ENCODE measurements at places on chromosomes 7 and 10. TPM values are rescaled to one million over a fixed set of nuclear protein-coding genes. Genes with fewer than 3 reads are reported as not detected.
A peak's percentile ranks its signal among the peaks of the same experiment; 100 is the strongest.

Gene PON1
- not detected for total RNA-seq

DNA sequence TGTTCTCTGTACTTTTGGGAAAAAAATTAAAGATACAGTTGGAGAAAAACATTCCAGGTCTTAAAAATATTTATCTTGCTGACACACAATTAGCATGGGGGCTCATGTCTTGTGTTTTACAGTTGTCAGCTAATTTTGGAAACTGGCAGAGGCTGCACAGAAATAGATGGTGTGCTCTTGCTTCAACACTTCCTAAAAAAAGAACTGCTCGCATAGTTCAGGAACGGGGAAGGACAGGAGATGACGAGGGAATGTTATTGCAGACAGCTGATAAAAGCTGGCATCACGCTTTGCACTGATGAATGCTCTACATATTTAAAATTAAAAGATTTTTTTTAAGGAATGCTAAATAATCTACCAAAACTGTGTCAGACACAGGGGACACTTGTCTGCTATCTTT lies 103.5 kb upstream of the CELF2 start:
- DNase-seq = no peak

Gene LRRTM3
- total RNA-seq = not detected

DNA sequence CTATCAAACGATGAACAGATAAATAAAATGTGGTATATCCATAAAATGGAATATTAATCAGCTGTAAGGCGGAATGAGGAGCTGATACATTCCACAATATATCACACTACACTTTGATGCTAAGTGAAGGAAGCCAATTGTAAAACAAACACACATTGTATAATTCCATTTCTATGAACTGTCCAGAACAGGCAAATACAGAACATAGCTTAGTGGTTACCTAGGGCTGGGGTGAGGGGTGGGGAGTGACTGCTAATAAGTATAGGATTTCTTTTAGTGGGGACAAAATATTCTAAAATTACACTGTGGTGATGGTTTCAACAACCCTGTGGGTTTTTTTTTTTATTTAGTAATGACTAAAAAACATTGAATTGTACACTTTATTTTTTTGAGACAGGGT lies 82.1 kb upstream of the SLC26A5 start:
- no peak for DNase-seq

Gene DGKI
- total RNA-seq = 1.4 TPM

DNA sequence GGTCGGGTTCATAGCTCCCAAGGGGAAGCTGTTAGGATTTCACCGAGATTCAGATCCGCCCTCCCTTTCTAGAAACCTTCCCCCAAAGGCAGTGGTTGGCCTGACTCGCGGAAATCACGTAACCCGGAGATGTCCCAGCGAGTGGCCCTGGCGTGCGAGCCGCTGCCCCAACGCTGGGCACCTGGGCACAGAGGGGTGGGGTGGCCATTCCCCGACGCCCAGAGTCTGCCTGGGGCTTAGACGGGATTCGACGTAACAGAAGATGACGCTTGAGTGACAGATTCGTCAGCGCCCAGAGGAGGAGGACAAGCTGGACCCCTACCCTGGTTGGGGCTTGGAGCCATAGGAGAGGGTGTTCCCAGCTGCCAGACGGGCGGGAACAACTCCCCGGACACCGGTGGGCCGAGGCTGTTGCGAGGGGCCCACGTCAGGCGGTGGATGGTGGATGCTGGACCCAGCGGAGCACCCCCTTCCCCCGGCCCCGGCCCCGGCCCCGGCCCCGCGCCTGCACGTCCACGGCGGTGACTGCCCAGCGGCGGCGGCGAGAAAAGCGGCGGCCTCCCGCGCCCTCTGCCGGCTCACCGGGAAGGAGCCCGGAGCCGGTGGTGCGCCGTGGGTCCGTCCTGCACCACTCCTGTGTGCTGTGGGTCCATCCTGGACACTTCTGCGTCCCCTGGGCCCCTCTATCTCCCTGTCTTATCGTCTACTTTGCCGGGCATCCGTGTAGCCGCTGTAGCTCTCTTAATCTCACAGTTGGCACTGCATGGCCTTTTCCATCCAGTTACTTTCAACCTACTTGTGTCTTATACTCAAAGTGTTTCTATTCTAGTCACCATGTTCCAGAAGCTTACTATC lies 35.4 kb upstream of the KNDC1 start:
- DNase-seq = peak; percentile 58

Gene HHEX
- 2.6 TPM for total RNA-seq

Gene PRSS37
- total RNA-seq = not detected

DNA sequence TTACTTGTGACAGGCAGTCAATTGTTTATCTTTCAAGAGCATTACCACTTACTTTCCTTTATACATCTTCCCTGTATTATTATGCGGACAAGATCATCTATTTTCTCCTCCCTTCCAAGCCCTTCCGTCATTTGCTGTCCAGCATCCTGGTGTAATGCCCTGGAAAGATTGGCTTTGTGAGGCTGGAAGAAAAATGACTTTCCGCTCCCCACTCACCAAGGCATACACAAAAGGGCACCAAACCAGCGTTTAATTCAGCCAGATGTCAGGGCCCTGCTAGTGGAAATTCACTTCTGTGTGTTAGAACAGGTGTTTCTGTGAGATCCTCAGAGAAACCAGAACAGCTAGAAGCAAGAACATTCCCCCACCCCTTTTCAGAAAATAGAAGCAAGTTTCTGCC lies 128.1 kb upstream of the NANOS1 start:
- no peak for DNase-seq

DNA sequence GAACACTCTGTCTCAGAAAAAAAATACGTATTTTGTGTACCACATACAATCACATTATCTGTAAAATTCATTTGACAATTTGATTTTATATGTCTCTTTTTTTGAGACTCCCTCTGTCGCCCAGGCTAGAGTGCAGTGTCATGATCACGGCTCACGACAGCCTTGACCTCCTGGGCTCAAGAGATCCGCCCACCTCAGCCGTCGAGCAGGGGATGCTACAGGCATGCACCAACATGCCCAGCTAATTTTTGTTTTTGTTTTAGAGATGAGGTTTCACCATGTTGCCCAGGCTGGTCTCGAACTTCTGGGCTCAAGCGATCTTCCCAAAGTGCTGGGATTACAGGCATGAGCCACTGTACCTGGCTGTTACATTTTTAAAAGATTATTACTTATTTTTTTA lies 11.6 kb upstream of the BAZ1B start:
- no peak for DNase-seq

DNA sequence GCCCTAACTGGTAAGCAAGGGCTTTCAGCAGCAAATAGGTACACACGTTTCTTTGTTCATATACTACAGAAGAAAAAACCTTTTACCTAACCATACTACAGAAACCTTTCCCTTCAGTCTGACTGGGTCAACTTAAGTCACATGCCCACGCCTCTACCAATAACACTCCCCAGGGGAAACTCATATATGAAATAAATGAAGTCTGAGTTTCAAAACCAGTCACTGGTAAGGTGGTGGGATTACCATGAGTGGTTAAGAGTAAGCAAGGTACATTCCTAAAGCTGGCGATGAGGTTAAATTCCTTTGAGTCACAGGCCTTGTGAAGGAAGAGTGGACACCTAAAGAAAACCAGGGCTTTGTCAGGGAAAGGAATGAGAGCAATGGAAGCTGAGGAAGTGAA lies 21.4 kb upstream of the KIF20B start:
- no peak for DNase-seq

DNA sequence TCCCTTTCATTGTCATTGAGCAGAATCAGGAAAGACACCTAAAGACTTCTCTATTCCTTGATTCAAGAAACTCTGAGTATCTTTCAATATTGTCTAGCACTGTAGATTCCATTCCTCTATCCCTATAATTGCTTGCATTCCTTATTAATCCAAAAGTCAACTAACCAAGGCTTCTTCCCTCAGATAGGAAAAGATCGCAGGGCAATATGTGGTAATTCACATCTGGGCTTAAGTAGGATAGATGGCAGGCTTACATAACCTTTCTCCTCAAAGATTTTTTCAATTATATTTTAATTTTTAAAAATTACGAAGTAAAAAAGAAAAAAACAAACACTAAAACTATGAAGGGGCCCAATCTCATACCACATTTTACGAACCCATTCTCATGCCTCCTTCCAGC lies 7.1 kb upstream of the ARHGAP21 start:
- no peak for DNase-seq

Gene PRKCQ
- total RNA-seq = 0.30 TPM

Gene RNF133
- total RNA-seq = 0.51 TPM

- no peak for DNase-seq
Observed at GRCh38 chr7:85924062-85924461, 719.6 kb upstream of the GRM3 start.

DNA sequence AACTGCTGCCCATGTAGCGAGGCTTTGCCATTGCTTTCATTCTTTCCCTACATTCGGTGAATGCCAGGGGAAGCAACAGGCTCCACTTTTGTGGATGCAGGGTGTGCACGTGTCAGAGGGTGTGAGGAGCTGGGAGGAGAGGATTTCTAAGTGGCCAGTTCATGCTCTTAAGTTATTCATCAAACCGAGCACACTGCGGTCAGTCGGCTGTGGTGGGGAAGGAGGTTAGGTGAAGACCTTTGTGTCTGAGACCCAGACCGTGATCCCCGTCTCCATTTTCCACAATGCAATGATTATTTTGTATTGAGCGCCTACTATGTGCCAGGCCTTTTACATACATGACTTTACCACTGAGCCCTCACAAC lies 438.6 kb upstream of the GALNT17 start:
- no peak for DNase-seq

DNA sequence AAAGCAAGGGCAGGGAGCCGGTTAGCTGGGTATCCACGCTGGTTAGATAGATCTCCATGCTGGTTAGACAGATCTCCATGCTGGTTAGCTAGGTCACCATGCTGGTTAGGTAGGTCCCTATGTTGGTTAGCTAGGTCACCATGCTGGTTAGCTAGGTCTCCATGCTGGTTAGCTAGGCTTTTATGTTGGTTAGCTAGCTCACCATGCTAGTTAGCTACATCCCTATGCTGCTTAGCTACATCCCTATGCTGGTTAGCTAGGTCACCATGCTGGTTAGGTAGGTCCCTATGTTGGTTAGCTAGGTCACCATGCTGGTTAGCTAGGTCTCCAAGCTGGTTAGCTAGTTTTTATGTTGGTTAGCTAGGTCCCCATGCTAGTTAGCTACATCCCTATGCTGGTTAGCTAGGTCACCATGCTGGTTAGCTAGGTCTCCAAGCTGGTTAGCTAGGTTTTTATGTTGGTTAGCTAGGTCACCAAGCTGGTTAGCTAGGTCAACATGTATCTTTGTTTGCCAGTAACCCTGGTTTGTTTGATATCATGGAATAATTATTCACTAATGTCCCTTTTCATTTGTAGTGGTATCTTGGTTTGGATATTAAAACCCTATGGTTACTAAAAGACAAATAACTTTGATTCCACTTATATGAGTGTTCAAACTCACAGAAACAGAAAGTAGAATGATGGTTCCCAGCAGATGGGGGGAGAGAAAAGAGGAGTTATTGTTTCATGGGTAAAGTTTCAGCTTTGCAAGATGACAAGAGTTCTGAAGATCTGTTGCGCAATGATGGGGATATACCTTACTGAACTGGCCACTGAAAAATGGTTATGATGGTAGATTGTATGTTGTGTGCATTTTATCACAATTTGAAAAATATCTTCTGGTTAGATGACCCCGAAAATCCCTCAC lies 136.2 kb downstream of the PRPF18 start:
- DNase-seq = no peak

DNA sequence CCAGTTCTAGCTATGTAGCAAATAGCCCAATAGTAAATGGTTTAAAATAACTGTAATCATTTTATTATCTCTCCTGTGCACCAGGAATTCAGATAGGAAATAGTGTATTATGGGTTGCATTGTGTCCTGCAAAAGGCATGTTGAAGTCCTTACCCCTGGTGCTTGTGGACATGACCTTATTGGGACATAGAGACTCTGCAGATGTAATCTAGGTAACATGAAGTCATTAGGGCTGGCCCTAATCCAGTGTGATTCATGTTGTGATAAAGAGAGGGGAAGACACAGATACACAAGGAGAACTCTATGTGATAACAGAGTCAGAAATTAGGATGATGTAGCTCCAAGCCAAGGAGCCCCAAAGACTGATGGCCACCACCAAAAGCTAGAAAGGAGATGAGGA lies 462.8 kb downstream of the GALNT17 start:
- no peak for DNase-seq

Gene IFIT3
- 5.9 TPM for total RNA-seq

DNA sequence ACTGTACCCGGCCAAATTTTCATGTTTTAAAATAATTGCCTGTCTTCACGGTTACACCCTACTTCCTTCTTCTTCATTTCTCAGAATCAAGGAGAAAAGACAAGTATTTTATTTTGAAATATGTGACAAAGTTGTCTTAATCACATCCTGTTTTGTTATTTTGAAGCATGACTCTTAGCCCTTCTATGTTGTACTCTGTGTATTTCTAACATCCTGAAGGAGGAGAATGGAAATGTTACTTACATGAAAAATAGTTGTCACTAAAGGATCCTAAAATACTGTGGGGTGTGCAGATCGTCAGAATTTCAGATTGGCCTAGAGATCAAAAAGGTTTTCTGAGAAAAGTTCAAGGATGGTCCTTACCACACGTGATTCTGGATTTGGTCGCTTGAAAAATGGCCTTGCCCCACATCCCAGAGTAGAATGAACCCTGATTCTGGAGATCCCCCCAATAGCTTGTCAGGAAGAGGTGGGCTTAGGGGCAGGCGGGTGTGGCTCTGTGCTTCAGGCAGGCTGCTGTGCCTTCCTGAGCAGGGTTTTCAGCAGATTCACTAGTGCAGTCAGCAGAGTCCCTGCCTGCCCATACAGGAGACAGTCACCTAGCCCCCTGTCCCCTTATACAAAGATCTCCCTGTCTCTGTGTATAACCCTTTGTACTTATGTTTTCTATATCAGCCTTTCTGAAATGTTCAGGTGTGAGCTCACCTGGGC lies 8.6 kb downstream of the UPP1 start:
- DNase-seq = no peak

Gene AIMP2
- total RNA-seq = 56.3 TPM

Gene SORCS3
- total RNA-seq = 0.19 TPM

GRCh38 chr7:135181261-135181928 lies 10.9 kb upstream of the CYREN start:
- no peak for DNase-seq

Gene LEP
- 0.86 TPM for total RNA-seq

- DNase-seq = no peak
Observed at GRCh38 chr7:54653905-54654304, 105.1 kb downstream of the SEC61G start.

- DNase-seq = no peak
Observed at GRCh38 chr10:124636271-124636995, 107.7 kb downstream of the FAM53B start.

Gene GRID2IP
- not detected for total RNA-seq

- DNase-seq = no peak
Observed at GRCh38 chr7:34487391-34488115, 170.5 kb upstream of the NPSR1 start.

Measured in Right ventricle myocardium superior (tissue), 1 donor.